ENCODE measurements at places on chromosomes 16 and 17.

DNA sequence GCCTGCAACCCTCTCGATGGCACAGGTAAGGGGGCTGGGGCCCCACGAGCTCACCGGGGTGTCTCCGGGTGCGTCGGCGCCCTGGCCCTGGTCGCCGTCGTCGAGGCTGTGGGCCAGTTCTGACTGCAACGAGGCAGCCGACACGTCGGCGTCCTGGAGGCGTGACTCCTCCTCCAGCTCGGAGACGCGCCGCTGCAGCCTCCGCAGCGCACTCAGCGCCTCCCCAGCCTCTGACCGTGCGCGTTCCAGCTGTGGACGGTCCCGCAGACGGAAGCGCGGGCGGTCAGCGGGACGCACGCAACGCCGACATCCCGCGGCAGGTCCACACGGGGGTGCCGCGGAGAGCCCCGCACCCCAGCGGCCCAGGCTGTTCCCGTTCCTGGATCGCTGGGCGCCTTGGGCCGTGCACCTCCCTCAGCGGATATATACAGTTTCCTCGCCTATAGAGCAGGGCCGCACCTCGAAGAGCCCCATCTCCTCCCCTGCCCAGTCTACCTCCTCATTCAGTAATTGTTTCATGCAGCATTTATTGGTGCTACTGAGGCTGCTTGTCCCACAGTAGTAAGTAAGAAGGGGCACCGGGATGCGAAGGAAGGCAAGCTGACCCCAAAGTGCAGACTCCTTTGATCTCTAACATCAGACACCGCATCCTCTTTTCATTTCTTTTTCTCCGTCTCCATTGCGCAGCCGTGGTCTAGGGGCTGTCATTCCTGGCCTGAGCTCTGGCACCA is 5.8 kb downstream of the THOC6 start:
- H3K36me3 ChIP-seq: peaks cover 20% of the 10 kb centered on the region
- peaks cover 9% of the 10 kb centered on the region for H3K27me3 ChIP-seq
- H3K4me1 ChIP-seq: peaks cover 18% of the 10 kb centered on the region
- DNase-seq: no peak
- peak overlapping the region; percentile 43 for H3K4me3 ChIP-seq

DNA sequence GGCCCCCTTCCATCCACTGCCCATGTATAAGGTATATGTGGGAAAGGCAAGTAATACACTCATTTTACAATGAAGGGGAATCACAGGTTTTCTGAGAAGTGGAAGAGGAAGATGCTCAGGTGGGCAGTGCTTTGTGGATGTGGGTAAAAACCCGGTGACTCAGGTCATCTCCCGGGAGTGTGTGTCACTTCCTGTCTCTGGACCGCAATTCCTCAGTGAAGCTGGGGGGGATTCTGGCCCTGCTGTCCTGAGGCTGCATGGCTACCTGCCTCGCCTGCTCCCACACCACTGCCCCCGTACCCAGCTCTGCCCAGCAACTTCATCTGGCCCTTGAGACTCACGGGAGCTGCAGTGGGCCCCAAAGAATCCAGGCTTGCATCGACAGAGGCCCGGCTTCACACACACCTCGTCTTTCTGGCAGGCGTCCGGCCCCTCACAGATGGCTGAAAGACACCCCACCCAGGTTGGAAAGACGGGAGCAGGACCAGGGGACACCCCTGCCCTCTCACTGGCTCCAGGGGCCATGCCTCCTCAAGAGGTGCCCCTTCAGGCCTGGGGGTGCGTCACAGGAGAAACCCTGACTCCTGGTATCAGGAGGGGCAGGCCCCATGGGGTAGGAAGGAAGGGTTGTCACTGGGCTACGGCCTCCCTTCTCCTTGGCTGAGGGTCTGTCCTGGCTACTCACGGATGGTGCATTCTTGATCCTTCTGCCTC is 882 bp downstream of the SCARF1 start:
- H3K4me1 ChIP-seq: peaks cover 14% of the 10 kb centered on the region
- no peaks in the 10 kb centered on the region for H3K36me3 ChIP-seq
- H3K27me3 ChIP-seq: no peaks in the 10 kb centered on the region

GRCh38 chr16:78189121-78189520 is 89.7 kb downstream of the WWOX start:
- DNase-seq: no peak
- H3K4me1 ChIP-seq: no peaks in the 10 kb centered on the region
- no peak overlapping the region for H3K27ac ChIP-seq
- no peaks in the 10 kb centered on the region for H3K36me3 ChIP-seq
- no peaks in the 10 kb centered on the region for H3K27me3 ChIP-seq
- no peak overlapping the region for H3K4me3 ChIP-seq

- no peaks in the 10 kb centered on the region for H3K4me1 ChIP-seq
- no peaks in the 10 kb centered on the region for H3K27me3 ChIP-seq
- H3K27ac ChIP-seq: no peak overlapping the region
- DNase-seq: no peak
- no peak overlapping the region for H3K4me3 ChIP-seq
Observed at GRCh38 chr16:85395207-85395912, 217.8 kb upstream of the GSE1 start.

GRCh38 chr17:43324205-43324893 is 74.4 kb upstream of the ARL4D start:
- no peak overlapping the region for H3K27ac ChIP-seq
- DNase-seq: no peak
- H3K4me1 ChIP-seq: no peaks in the 10 kb centered on the region
- H3K4me3 ChIP-seq: no peak overlapping the region
- H3K27me3 ChIP-seq: no peaks in the 10 kb centered on the region
- H3K36me3 ChIP-seq: no peaks in the 10 kb centered on the region

- no peaks in the 10 kb centered on the region for H3K4me1 ChIP-seq
- no peak for DNase-seq
- no peaks in the 10 kb centered on the region for H3K36me3 ChIP-seq
- H3K27me3 ChIP-seq: no peaks in the 10 kb centered on the region
- no peak overlapping the region for H3K4me3 ChIP-seq
Observed at GRCh38 chr17:58272367-58273280, 8.1 kb downstream of the MPO start.

GRCh38 chr16:72424757-72425156 is 252.8 kb upstream of the PMFBP1 start:
- H3K4me3 ChIP-seq: no peak overlapping the region
- H3K4me1 ChIP-seq: no peaks in the 10 kb centered on the region
- DNase-seq: no peak
- H3K27ac ChIP-seq: no peak overlapping the region
- H3K27me3 ChIP-seq: no peaks in the 10 kb centered on the region
- H3K36me3 ChIP-seq: no peaks in the 10 kb centered on the region

Measured in naive thymus-derived CD4-positive, alpha-beta T cell (primary cell).